ENCODE measurements at places on chromosomes 4 and X. TPM values are rescaled to one million over a fixed set of nuclear protein-coding genes. Genes with fewer than 3 reads are reported as not detected.

ATG4A gene
- total RNA-seq = 22.1 TPM

DNA sequence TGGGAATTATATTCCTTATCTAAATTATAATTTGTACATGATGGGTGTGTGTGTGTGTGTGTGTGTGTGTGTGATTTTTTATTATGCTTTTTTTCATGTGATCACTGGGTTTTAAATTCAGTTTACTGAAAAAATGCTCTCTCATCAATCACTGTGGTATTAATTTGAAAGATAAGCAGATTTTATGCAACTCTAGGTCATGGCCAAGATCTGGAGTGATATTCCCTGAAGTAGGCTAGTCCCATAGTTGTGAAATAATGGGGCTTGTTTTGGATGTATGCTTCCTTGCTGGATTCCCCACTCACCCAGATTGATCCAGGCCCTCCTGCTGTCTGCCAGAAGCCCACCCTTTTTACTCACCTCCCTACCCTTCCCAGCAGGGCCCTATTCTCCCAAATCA is 22.0 kb upstream of the PGRMC2 start:
- no peak for DNase-seq

DNA sequence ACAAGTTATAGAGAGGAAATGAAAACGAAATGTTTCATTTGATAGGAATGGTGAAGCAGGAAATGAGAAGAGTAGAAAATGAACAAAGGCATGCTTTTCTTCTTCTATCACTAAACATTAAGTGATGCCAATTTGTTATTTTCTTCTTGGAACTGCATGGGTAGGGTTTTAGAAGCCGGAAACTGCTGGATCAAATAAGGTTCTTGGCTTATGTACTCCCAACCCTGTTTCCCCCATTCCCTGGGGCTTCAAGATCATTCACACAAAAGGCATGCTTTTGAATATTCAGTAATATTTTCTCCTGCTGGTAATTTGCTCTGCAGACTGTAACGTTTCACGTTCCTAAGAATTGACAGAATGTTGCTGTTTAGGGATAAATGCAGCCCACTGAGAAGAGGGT is 224.1 kb downstream of the NLGN4X start:
- DNase-seq = no peak

SASH3 gene
- total RNA-seq = 1.3 TPM

MAOA gene
- total RNA-seq = 32.9 TPM

DNA sequence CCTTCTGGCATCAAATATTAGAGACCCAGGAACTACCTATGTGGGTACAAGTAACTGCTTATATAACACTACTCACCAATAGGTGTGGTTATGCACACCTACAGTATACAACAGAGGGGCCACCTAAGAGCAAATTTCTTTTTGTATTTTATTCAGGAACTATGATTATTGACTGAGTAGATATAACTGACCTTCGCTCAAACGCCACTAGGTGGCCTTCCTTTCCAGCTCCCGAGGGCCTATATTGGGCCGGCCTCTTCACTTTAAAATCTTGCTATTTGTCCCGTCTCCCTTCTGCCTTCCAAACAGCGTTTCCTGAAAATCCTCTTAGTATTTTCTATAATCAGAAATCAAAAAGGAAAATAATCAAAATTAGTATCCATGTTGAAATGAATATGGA is 19.9 kb upstream of the PABPC5 start:
- no peak for DNase-seq

- DNase-seq = no peak
Observed at GRCh38 chrX:133908223-133908955, 77.0 kb downstream of the GPC3 start.

DNA sequence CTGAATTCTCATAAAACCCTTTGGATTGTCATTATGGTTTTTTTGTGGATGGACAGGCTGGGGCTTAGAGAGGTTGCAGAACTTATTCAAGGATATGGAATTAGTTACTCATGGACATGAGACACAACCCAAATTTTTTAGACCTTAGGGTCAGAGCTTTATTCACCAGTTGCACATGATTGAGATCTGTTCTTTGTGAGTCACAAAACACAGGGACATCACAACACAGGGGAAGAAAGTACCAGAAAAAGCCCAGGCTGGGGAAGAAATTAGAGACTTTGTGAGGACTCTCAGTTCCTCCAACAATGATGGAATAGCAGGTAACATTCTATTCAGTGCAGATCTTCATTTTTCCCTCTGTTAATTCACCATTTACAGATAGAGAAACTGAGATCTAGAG is 602.4 kb upstream of the CPEB2 start:
- no peak for DNase-seq

GLRA2 gene
- total RNA-seq = not detected

- no peak for DNase-seq
Observed at GRCh38 chr4:25914670-25915352, 791 bp downstream of the SMIM20 start.

DNA sequence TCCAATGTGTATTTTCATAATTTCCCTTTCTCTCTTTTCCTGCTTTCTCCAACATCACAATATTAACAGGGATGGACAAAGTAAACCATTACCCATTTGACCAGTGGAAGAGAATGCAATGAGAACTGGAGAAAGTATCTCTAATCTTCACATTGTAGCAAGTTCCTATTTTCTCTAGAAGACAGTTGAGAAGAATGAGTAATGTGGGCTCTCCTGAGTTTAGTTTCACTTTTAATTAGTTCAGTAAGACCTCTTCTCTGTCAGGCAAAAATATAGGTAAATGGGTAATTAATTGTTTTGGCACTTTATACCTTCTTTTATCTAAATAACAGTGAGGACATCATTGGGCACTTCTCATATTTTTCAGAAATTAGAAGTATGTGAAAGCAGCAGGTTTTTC is 602.0 kb downstream of the GLUD2 start:
- DNase-seq = no peak

DNA sequence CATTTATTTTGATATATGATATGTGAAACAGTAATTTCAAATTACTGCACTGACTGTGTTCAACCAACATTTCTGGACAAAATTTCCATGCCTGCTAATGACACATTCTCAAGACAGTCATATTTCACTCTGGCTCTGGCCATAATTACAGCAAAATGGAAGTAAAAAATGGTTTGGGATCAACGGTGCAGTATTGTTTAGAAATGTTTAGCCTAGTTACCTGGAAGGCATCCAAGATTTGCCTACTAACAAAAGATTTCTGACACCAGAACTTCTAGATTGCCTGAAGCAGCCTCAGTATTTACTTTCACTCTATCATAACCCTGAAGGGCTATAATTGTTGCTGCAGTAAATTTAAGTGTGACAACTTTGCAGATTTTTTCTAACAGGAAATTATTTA is 416.3 kb downstream of the PCDH10 start:
- DNase-seq = no peak

- DNase-seq = no peak
Observed at GRCh38 chr4:25874655-25875054, 11.9 kb upstream of the SEL1L3 start.

DNA sequence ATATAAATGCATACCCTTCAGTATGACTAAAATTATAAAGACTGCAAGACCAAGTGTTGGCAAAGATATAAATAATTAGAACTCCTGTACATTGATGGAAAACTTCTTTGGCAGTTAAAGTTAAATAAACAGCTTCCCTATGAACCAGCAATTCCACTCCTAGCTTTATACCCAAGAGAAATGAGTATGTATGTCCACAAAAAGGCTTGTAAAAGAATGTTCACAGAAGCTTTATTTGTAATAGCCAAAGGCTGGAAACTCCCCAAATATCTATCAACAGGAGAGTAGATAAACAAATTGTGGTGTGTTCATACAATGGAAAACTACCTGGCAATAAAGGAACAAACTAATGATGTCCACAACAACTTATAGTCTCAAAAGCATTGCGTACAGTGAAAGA is 184.8 kb downstream of the AMELX start:
- DNase-seq = no peak

XG gene
- 2.4 TPM for total RNA-seq

GRCh38 chr4:97144199-97144598 is 999.1 kb downstream of the STPG2 start:
- no peak for DNase-seq

VSIG4 gene
- total RNA-seq = 17.8 TPM

IL1RAPL2 gene
- total RNA-seq = not detected

DNA sequence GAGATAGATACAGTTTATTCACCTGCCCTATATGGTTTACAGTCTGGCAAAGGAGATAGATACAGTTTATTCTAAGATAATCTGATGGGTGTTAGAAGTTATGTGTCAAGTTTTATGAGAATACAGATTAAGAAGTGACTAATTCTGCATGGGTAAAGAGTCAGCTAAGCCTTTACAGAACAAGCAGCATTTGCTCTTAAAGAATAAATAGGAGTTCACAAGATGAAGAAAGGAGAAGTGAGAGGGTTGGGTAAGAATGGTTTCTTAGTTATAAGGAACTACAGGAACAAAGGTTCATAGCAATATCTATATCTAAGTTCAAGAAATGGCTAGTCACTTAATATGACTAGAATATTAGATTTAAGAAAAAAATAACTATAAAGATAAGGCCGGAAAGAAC is 47.6 kb downstream of the THOC2 start:
- DNase-seq = no peak

DNA sequence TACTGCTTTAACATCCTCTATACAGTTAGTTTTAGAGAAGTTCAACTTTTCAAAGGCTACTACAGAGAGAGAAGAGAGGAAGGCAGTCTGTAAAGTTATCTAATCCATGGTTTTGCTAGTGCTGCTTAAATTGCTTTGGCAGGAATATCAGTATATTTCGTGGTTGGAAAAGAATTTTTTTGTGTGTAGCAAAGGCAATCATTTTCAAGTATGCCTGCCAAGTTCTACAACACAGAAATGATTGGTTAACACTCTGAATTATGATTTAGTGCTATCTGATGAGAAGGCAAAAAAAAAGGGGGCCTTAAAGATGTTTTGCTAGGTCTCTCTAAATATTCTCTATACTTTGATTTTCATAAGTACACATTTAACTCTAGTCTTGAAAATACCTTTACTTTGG is 133.1 kb downstream of the JADE1 start:
- DNase-seq = no peak

BLOC1S4 gene
- 21.1 TPM for total RNA-seq

DNA sequence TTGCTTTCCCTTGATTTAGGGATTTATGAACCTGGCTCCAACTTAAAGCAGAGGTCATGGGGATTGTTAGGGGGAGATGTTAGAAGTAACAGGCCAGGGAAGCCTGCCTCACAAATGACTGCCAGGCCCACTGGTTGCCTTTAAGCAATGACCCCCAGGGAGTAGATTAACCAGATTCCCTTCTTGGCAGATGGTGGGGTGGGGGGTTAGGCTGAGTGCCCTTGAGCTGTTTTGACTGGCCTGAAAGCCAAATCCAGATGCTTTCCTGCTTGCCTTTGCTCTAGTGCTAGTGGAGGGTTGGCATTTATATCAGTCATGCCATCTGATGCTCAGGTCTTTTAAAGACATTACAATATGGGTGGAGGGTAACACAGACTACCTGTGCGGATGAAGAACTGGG is 128.1 kb downstream of the TMEM164 start:
- no peak for DNase-seq

DNA sequence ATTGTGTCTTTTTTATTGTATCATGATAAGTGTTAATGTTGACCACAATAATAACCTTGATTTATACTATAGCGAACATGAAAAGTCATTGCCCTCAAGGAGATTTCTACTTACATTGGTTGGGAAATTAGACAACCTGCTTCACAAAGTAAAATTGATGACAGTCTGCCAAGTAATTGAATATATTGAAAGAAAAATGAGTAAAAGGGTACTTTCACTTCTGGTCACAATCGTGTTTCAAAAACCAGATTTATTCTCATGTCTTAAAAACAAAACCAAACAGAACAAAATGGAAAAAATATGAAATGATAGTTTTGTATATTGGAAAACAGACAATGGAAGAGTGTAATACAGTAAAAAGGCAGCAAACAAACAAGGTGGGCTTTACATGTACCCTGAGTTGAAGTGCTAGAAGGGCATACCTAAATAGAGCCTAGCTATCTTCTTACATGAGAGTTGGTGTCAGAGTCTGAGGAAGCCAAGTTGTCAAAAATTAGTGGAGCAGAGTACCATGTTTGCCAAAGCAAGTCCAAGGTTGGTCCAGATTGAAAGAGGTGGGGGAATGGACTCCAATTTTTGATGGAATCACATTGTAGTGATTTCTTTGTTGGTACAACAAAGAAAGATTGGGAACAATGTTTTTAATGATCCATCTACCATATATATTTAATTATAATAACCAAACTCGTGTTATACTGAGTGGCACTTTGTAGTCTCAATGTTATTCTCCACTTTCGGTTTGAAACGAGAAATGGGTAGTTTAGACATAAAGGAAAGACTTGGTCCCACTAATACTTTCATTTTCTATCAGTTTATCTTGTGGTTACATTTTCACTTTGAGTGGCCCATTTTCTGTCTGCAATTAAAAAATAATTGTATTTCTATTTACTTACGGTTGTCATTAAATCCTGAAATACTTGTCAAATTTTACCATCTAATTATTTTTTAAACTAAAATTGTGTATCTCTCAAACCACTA is 775.6 kb downstream of the STIM2 start:
- DNase-seq = no peak

DNA sequence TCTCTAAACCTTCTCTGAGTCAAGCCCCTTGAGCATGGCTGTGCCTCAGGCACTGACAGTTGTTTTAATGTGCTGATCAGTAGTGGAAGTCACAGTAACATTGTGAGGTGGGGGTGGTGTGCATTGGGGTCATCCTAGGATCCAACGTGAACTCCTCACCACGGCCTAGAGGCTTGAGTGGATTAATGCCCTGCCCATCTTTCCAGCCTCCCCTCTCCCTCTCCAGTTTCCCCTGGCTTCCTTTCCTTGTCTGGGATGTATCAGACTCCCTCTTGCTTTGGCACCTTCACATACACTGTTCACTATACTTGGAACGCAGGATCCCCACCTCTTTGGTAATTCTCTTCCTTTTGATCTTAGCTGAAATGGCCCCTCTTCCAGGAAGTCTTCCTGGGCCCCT is 13.3 kb upstream of the PJA1 start:
- no peak for DNase-seq

DNA sequence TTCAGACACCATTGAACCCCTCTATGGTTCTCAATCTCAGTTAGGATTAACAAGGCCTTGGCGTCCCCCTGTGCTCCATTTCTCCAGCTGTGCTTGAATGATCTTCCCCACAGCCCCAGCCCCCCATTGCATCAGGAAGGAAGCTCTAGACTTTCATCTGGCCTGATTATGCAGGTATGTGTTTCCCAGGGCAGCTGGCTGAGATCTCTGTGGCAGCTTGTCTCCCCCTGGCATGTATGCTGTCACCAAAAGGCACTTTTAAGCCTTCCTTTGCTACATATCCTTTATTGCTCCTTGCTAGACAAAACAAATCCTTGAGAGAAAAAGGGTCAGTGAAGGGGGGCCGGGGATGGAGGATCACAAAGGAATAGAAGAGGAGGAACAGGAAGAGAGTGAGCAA is 1056.0 kb upstream of the SLIT2 start:
- no peak for DNase-seq

FAM241A gene
- total RNA-seq = 3.5 TPM

DNA sequence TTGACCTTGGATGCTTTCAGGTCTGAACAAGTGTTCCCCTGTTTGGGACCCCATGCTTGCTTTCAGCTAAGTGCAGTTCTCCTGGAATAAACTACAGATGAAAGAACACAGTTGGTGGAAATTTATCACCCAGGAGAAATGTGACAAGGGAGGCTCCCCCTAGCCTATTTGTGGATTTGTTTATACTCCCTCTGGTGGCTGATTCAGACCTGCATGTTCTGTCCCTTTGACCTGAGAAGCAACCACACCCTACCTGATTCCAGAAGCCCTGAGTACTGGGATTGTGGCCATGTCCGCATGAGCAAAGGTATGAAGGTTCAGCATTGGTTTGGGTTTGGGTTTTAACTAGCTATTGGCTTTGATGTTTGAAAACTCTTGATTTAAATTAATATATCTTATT is 440.9 kb downstream of the MID1IP1 start:
- peak; percentile 18 for DNase-seq

GRCh38 chrX:134909261-134909660 is 81.5 kb upstream of the SMIM10 start:
- no peak for DNase-seq
